ENCODE measurements at places on chromosomes 6 and 20. TPM values are rescaled to one million over a fixed set of nuclear protein-coding genes. Genes with fewer than 3 reads are reported as not detected.

GRCh38 chr6:1378065-1379016, 11.0 kb upstream of the FOXF2 start:
- no peak for DNase-seq

DNA sequence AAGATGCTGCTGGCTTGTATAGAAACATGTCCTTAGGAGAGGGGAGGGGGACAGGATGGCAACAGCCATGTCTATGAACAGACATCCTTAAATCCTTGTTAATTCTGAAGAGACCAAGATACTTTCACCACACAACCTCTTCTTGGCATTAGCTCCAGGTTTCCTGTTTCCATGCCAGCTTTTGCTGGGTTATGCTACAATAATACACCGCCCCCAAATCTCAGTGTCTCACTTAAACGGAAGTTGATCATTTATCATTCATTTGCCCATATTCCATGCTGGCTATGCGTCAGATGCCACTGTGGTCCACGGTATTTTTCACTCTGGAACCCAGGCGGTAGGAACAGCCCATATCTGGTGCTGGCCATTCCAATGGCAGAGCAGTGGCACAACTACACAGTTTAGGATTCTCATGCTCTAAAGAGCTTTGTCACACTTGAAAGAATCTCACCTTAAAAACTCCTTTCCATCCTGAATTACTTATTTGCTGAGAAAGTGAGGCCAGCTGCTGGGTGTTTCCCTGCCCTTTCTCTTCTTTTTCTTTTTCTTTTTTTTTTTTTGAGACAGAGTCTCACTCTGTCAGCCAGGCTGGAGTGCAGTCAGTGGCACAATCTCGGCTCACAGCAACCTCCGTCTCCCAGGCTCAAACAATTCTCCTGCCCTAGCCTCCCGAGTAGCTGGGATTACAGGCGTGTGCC, 3.7 kb upstream of the RNASET2 start:
- no peak for DNase-seq

GRCh38 chr6:12530345-12530744, 186.2 kb upstream of the PHACTR1 start:
- no peak for DNase-seq

The FBXO5 gene
- 72.3 TPM for total RNA-seq

Data from activated CD8-positive, alpha-beta T cell treated with anti-CD3 and anti-CD28 coated beads, Interleukin-2, amount 10 ng/mL, durations not matched to agents 7 days and 5 days (primary cell).